LoVo (cell line): ENCODE measurements at places on chromosomes 6 and 20.

DNA sequence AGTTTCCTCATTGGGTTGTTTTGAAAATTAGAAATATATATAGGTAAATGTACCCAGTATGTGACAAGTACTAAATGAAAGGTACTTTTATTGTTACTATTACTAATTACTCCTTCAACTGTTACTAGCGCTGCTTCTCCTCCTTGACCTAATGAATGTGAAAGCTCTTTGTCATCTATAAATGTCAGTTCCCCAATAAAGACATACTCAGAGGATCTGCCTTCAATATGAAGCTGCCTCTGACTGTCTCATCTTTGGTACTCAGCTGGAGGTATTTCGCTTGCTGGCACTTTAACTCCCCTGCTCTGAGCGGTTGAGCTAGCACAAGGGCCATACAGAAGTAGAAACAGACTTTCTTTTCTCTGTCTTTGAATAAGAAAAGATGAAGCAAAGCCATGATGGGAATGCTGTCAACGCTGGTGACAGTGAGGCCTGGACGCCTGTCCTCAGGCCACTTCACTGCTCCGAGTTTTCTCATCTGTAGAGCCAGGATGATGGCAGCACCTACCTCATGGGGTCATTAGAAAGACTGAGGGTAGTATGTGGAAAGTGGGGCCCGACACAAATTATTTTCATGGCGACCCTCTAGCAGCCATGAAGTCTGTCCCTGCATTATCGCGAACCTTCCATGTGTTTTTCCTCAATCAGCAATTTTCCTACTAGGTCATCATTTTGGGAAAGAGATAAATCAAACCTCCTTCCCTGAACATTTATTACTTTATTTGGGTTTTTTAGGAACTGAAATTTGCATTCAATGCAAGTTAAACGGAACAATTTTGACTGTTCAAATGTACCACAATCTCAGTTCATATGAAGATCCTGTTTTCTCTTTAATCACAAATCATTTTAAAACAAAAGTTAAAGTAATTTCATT lies 55.9 kb upstream of the SNX9 start:
- DNase-seq, result no peak

- no peak for DNase-seq
Observed at GRCh38 chr6:121235386-121235785, 98.9 kb downstream of the TBC1D32 start.

GRCh38 chr20:4949833-4950178 lies 51.5 kb downstream of the SLC23A2 start:
- DNase-seq, result no peak

- no peak for DNase-seq
Observed at GRCh38 chr6:153405931-153406330, 274.8 kb upstream of the RGS17 start.

GRCh38 chr6:139271056-139271455 lies 20.7 kb downstream of the TXLNB start:
- DNase-seq, result no peak

GRCh38 chr20:24684956-24685691 lies 215.7 kb downstream of the SYNDIG1 start:
- no peak for DNase-seq

GRCh38 chr6:137305691-137306090 lies 86.5 kb upstream of the IFNGR1 start:
- DNase-seq, result no peak

- no peak for DNase-seq
Observed at GRCh38 chr6:93675856-93676417, 256.6 kb upstream of the EPHA7 start.

DNA sequence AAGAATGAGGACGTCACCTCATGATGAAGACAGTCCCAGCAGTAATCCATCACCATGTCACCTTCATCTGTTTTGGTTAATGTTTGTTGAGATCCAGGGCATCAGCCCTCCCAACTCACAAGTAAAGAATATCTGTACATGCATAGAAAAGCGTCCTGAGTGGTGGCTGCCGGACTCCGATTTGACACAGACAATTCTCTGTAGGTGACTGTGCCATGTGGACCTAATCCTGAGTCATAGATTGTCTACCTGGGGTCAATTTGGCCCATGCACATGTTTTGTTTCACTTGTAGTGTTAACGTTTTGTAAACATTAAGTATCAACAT lies 168.4 kb upstream of the UST start:
- no peak for DNase-seq
